IMR-90 (cell line): ENCODE measurements at places on chromosomes 6 and 20. TPM values are rescaled to one million over a fixed set of nuclear protein-coding genes. Genes with fewer than 3 reads are reported as not detected.

DNA sequence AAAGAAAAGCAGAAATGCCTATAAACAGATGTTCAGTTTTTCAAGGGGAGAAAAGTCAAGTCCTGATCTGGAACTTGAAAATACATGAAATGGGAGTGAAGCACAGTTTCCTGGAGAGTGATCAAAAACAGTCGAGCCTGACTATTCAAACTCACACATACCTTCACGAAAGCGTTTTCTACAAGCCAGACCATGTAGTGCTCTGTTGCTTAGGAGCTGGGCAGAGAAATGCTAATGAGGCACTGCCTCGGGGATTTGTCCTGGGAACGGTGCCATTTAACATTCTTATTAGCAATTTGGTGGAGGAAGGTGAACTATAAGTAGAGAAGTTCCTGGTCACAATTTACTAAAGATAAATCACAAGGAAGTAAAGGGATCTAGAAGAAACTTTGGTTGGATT lies 5.9 kb downstream of the NHSL1 start:
- H3K27me3 ChIP-seq = no peaks in the 10 kb centered on the region
- peaks cover 3% of the 10 kb centered on the region; the same call in 1 of the 2 replicates for H3K36me3 ChIP-seq
- H3K27ac ChIP-seq = no peak overlapping the region
- peaks cover 9% of the 10 kb centered on the region; the same call in 1 of the 2 replicates for H3K4me1 ChIP-seq
- H3K4me3 ChIP-seq = no peak overlapping the region

GRCh38 chr6:1175877-1176276 lies 136.0 kb upstream of the FOXQ1 start:
- no peak for DNase-seq
- H3K27me3 ChIP-seq = peaks cover 8% of the 10 kb centered on the region
- H3K4me1 ChIP-seq = no peaks in the 10 kb centered on the region
- no peak overlapping the region for H3K27ac ChIP-seq

- peaks cover 4% of the 10 kb centered on the region; the same call in 1 of the 2 replicates for H3K27me3 ChIP-seq
- peak; percentile 11 for DNase-seq
- H3K4me1 ChIP-seq = peaks cover 5% of the 10 kb centered on the region; the same call in 1 of the 2 replicates
- no peaks in the 10 kb centered on the region for H3K36me3 ChIP-seq
These were observed 117.8 kb upstream of the NEDD9 start for GRCh38 chr6:11350294-11350693.

EYS gene
- total RNA-seq = under 0.01 TPM in 2 replicates

PLCB1 gene
- total RNA-seq = 16.1 and 17.5 TPM in 2 replicates

TRERF1 gene
- total RNA-seq = 6.3 and 6.7 TPM in 2 replicates

LY6G6D gene
- total RNA-seq = not detected in 2 replicates

MEP1A gene
- total RNA-seq = not detected in 2 replicates

OTOR gene
- total RNA-seq = not detected in 2 replicates
